Omental fat pad (tissue), 4 donors: ENCODE measurements at places on chromosomes 12 and 14. TPM values are rescaled to one million over a fixed set of nuclear protein-coding genes. Genes with fewer than 3 reads are reported as not detected.

DNA sequence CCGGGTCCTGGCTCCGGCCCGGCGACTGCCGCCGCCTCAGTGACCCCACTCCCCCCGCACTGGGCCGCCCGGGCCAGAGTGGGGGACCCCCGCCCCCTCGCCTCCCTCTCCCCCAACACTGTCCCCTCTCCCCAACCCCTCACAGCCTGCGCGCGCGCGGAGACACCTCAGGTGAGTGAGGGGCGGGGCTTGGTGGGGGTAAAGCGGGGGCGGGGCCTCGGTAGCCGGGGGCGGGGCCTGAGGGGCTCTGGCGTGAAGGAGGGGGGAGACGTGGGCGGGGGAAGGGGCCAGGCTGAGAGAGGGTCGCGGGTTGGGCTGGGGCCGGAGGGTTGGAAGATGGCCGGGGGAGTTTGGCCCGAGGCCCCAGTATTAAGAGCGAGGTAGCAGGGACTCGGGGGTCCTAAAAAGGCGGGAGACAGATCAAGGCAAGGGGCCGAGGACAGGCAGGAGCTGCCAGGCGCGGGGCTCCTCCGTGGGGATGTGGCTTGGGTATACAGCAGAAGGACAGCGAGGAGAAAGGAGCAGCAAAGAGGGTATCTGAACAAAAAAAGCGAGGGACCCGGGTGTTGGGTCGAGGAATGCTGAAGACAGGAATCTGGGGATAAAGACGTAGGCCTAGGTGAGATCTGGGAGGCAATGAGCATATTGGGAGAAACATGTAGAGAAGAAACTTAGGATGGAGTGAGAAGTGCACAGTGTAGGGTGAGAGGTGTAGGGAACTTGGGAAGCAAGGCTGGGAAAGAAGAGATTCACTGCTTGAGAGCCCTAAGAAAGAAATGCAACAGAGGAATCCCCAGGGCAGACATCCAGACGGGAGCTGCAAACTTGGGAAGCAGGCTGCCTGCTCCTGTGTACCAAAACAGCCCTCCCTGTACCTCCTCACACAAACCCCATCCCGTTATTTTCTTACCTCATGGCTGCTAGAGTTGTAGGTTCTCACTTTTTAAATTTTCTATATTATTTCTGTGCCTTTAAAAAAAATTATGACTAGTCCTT lies 10.8 kb downstream of the SUOX start:
- peak; percentile 48 for DNase-seq

GRCh38 chr14:35740215-35740614 lies 68.9 kb downstream of the RALGAPA1 start:
- no peak for DNase-seq

DNA sequence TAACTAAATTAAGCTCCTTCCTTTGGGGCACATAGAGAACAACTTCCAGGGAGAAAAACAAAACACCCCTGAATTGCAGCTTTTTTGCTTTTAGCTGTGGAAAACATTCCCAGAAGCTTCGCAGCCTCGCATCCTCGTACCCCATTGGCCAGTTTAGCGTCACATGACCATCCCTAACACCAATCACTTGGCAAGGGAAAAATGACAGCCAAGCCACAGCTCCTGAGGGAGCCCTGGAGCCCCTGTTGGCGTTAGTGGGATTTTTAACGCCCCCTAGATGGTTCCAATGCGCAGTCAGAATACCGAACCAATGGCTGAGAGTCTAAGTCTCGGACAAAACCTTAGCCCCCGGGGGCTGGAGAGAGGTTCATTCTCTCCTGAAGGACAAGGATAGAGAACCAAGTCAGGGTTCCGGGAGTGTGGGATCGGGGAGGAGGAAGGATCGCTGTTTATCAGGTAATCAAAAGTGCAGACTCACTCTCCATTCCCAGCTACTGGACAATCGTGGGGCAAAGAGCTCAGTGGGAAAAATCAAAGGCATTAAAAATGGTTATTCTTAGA lies 135.6 kb upstream of the HIF1A start:
- peak; percentile 13 for DNase-seq

The LHX5 gene
- not detected for total RNA-seq

- DNase-seq = no peak
Observed at GRCh38 chr12:57005980-57006808, at the start of gene ZBTB39. Gene ZBTB39 (minus strand): TSS chr12:57006546. CDS start chr12:57004917, 1,629 bp downstream.

- DNase-seq = no peak
Observed at GRCh38 chr14:104075530-104076151, 9.9 kb upstream of the ASPG start.

The ADAMTS20 gene
- not detected for total RNA-seq

DNA sequence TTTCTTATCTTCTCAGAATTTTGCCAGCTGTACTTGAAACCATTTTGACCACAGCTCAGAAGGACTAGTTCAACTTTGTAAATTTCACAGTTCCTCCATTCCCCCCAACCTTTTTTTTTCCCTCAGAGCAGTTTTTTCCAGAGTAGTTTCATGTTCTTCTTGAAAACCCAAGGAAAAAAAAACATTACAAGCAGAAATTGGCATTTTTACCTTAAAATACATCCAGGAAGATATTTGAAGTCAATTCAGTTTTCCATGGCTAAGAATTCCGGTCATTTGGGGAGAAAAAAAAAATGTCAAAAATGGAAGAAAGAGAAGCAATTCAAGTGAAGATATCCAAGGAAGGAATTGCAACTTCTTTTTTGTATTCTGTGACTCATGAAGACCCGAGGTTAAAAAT lies 39.5 kb downstream of the SYNE2 start:
- no peak for DNase-seq

- DNase-seq = no peak
Observed at GRCh38 chr12:124929649-124930419, 15.4 kb upstream of the UBC start.

- DNase-seq = no peak
Observed at GRCh38 chr14:68851078-68851477, 58.2 kb upstream of the ZFP36L1 start.
